Stimulated activated CD4-positive, alpha-beta T cell treated with anti-CD3 and anti-CD28 coated beads, Interleukin-1b, Interleukin-23, amount 100 ng/mL, for 1 hour (primary cell): ENCODE measurements at places on chromosomes 2 and 18.
A peak's percentile ranks its signal among the peaks of the same experiment; 100 is the strongest.

DNA sequence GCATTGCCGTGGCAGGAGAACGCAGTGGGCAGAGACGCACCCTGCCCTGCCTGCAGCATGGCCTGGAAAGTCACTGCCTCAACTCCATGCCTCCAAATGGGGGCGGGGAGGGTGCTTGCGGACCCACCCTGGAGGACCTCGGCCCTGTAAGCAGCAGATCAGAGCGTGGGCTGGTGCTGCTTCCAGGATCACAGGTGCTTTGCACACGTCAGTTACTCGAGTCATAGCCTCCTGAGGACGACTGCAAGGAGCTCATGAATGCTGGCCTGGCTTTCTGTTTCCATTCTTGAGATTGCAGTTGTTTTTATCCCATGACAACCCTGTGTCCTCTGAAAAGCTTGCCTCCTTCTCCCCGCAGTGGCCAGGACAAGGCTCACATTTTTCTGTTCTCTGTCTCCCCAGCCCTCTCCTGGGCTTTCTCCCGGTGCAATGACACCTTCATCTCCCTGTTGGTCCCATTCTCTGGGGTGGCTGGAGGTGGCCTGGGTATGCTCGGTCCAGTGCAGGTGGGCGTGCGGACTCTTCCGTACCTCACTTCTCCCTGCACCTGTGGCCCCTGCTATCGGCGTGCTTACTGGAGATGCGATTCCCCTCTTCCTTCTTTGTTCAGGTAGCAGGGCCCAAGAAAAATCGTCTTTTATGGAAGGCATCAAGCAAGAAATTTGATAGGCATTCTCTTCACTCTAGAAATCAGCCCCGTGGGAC lies 208.0 kb downstream of the GBX2 start:
- no peak for DNase-seq

DNA sequence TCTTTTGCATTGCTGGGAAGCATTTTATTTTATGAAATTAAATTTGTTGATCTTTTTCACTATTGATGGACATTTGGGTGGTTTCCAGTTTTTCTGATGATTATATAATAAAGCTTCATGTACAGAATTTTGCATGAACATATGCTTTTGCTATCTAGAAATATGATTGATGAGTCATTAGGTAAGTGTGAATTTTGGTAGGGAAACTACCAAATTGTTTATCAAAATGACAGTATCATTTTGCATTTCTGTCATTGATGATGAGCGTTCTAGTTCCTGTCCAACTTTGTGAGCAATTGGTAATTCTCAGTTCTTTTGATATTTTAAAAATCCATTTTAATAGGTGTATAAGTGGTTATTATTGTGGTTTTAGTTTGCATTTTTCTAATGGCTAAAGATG lies 67.7 kb downstream of the TAF4B start:
- DNase-seq: no peak

DNA sequence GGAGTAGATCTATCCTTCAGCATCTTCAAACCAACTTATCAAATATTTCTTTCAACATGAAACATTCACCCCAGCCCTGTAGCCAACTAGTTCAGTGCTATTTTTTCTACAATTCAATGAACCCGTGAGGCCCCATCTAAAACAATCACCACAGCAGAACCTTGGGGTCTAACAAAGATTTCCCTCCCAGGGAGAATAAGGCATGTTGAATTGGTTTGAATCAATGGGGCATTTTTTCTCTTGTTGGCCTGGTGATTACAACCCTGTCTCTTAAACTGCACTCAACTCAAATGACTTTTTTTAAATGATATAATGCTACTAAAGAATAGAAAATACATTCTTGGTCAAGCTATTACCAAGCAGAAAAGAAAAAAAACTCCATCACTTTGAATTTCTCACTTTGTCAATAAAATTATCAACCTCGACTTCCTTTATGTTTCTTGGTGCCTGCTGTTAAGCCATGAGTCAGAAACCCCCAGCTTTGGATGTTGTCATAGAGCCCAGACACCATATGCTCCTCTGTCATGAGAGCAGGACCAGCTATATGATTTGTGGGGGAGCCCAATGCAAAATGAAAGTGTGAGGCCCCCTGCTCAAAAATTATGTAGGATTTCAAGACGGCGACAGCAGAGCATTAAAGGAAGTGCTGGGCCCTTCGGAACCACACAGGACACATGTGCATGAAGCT lies 282.4 kb downstream of the MEIS1 start:
- no peak for DNase-seq

DNA sequence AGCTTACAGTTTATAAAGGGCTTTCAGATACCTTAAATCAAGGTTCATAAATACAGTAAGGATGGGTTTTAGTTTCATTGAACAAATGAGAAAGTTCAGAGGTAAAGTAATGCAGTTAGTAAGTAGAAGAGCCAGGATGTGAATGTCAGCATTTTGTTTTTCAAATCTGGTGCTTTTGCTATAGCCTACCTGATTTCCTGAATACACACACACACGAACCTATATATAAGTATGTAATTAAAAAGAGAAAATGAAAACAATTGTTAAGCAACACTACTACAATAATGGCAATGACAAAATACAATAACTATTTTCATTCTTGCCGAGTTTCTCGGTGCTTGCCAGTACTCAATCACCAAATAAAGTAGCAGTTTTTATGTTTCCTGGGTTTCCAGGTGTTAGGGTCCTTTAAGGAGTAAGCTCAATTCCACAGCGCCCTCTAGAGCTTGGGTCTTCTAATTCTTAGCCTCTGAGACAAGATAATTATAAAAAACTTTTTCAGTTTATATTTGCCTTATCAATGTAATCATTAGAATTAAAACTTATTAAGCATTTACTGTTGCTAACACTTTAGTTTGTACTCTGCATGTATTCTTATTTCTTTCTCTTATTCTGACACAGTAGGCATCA lies 512.9 kb upstream of the ACVR2A start:
- peak; percentile 9 for DNase-seq

- DNase-seq: no peak
Observed at GRCh38 chr2:75922191-75922590, 211.5 kb upstream of the GCFC2 start.

GRCh38 chr2:121650315-121650930 lies 1.2 kb upstream of the CLASP1 start:
- DNase-seq: no peak

GRCh38 chr18:8375249-8375648 lies 234.0 kb upstream of the RAB12 start:
- DNase-seq: no peak

DNA sequence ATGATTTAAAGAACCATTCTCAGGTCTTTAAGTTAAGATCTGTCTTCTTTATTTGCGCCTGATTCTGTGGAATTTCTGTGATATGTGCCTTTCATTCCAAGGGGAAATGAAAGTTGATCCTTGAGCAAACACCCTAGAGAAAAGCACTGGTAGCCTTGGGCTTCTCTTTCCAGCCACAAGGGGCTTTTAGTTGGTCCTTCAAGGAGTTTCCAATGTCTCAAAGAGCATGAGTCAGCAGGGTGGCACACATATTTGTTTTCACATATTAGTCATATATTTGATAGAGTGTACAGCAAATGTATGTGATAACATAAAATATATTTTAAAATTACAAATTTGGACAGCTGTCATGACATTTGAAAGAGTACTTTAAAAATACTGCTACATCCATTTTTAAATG lies 339.5 kb downstream of the TXNL1 start:
- DNase-seq: no peak

- DNase-seq: no peak
Observed at GRCh38 chr2:41933585-41934320, 114.1 kb upstream of the PKDCC start.

DNA sequence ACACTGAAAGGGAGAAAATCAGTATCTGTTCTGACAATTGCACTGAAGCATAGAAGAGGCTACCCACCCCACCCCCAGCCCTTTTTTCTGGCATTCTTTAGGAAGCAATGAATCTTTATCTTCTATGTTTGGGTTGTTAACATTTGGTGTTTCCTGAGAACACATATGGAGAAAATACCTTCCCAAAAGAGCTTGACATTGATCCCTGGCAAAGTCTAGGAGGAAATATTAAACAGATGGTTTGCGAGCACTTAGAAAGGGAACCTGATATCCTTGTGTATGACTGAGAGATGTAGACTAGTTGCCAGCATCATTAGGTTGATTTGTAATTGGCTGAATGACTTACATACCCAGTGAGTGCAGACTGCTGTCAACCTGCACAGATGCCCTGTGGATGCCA lies 42.9 kb downstream of the DOK1 start:
- no peak for DNase-seq
